Activated gamma-delta T cell treated with Interleukin-2 at 50 U/mL for 16 hours (primary cell): ENCODE measurements at places on chromosomes 1 and 21.

DNA sequence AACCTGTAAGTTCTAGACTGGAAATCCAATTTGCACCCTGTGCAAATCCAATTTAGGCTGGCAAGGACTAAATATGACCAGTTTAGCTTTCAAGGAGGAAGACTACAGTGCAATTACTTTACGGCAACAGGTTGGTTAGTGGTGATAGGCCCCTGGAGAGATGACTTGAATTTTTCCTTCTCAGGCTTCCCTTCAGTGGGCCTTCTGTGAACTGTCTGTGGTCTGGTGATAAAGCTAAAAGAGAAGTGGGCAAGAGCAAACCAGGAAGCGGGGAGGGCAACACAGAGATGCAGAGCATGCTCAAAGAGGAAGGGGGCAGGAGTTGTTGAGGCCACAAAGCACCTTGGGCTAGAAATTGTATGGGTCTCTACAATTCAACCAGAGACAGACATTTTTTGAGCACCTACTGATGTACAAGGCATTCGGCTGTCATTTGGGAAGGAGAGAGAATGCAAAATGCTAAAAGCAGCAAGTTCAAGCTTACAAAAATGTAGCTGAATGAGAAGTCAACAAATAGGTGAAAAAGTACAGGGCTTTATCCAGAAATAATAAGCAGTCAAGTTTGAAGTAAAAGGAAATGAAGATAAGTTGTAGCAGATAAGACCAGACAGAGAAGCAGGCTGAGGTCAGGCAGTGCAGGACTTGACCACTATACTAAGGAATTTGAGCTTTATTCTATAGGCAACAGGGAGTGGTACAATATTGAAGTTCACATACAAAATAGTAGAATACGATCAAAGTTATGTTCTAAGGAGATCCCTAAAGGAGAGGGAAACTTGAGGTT lies 23.9 kb downstream of the INPP5B start:
- DNase-seq: peak; percentile 41

DNA sequence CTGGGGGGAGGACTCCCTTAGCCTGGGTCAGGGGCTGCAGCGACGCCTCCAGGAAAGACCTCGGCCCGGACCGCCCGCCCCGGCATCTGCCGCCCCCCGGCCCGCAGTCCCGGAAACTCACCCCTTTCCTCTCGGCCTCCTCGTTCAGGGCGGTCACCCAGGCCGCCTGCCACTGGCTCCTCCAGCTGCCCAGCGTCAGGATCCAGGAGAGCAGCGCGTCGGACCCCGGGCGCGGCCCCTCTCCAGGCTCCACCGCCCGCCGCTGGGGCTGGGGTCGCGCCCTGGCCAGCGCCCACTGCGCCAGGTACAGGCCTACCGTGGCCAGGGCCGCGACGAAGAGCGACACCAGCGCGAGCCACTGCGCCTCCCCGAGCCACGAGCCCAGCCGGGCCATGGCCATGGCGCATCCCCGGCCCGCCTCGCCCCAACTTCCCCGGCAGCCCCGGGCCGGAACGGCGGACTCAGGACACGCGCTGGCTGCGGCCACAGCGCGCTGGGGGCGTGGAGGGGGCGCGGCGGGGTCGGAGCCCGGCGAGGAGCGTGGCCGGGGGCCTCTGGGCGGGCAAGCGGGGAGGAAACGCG lies 478 bp downstream of the C2CD2 start:
- DNase-seq: no peak

- no peak for DNase-seq
These were observed 41.1 kb upstream of the CSF3R start for GRCh38 chr1:36523850-36524249.

GRCh38 chr1:228655796-228656394 lies 79.4 kb upstream of the RHOU start:
- DNase-seq: no peak

DNA sequence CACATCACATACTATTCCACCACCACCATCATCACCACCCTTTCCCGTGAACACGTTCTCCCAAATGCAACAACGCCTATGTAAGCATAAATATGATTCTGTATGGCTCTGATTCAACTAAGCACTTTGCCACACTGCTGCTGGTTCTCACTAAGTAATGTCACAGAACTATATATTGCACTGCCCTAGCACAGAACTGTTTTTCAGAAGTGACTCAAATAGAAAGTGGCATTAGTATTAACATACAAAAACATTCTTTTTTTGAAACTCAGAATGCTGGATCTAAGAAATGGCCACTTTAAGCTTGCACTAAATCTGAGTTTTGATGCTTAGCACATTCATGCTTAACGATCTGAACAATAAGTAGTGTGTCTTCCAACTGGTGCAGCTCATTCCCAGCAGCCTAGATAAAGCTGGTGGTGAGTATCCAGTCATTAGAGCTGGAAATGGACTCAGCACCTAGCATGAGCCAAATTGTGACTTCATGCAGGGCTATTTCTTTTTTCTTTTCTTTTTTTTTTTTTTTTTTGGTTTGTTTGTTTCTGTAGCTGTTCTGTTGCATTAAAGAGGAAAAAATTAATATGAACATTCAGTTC lies 46.2 kb upstream of the ZC3H11B start:
- no peak for DNase-seq

DNA sequence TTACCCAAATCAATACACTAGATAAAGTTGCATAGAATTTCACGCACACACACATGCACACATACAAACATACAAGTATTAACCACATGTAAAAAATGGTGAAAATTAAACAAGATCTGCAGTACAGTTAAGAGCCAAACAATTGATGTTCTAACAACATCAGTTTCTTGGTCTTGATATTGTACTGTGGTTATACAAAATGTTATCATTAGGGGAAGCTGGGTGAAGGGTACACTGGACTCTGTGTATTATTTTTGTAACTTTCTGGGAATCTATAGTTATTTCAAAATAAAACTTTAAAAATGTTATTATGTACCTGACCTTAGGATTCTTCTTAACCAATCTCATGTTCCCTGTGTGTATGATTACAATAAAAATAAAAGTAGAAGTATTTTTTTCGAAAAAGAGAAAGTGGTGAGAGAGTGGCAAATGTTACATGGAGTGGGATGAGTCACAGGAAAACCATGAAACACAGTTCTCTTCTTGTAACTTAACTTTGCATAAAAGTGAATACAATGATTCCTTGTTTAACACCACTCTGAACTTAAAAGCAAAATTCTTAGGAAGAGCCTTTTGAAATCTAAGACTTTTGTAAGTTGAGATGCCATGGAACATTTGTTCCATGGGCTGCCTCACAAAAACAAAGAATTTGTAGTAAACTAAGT lies 101.6 kb upstream of the RUNX1 start:
- DNase-seq: no peak

GRCh38 chr1:42165511-42166210 lies 1.1 kb upstream of the GUCA2A start:
- DNase-seq: no peak

DNA sequence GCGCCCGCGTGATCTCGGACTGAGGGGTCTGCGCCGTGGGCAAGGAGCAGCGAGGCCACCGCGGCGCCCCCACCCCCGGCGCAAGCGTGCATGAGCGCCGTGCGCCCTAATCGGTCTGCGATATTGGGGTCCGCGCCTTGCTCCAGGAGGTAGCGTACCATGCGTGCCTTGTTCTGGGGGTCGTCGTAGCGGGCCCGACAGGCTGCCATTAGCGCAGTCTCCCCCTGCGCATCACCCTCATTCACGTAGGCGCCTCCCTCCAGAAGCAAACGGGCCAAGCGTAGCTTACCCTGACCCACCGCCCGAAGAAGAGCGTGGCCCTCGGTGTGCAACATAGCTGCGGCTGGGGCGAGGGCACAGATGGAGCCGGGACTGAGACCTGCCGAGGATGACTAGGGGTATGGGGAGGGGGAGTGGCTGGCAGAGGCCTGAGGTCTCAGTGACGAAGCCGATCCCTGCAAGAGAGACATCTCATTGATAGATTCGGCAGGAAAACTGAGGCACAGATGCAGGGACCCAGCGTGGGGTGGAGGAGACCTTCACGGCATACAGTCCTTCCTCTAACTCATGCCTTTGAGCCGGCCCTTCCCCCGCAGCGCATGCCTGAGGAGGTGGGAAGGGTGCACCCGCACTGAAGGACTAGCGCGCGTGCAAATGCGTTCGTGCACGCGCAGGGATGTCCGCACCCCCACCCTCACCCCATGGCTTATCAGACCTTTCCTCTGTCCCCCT lies 2.8 kb downstream of the ANKRD34A start:
- DNase-seq: no peak

DNA sequence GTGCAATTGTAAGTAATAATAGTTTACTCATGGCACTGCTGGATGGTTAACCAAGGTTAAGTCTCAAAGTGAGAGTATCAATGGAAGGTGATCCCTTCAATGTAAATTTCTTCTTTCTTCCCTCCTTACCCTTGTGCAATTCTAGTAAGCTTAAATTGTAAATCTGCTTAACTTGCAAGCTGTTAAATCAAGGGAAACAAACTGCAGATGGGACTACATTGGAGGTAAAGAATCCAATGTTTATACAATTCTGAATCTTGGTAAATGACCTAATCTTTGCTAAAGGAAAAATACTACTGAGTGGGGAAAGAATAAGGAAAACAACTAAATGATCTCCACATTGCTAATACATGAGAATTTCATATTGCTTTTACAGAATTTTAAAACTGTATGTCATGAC lies 6.7 kb upstream of the CD55 start:
- DNase-seq: no peak

GRCh38 chr1:15775706-15776105 lies 17.1 kb downstream of the FBLIM1 start:
- no peak for DNase-seq

- no peak for DNase-seq
These were observed 99.0 kb downstream of the ZZZ3 start for GRCh38 chr1:77583483-77583882.

GRCh38 chr1:152347116-152347728 lies 12.6 kb downstream of the FLG2 start:
- peak; percentile 41 for DNase-seq

GRCh38 chr1:31221072-31221471 lies 18.6 kb downstream of the NKAIN1 start:
- DNase-seq: no peak

DNA sequence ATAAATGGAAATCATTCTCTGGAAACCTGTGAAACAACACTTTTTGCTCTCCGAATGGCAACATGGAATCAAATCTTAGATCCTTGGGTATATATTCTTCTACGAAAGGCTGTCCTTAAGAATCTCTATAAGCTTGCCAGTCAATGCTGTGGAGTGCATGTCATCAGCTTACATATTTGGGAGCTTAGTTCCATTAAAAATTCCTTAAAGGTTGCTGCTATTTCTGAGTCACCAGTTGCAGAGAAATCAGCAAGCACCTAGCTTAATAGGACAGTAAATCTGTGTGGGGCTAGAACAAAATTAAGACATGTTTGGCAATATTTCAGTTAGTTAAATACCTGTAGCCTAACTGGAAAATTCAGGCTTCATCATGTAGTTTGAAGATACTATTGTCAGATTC lies 45.7 kb downstream of the PTGFR start:
- DNase-seq: no peak

DNA sequence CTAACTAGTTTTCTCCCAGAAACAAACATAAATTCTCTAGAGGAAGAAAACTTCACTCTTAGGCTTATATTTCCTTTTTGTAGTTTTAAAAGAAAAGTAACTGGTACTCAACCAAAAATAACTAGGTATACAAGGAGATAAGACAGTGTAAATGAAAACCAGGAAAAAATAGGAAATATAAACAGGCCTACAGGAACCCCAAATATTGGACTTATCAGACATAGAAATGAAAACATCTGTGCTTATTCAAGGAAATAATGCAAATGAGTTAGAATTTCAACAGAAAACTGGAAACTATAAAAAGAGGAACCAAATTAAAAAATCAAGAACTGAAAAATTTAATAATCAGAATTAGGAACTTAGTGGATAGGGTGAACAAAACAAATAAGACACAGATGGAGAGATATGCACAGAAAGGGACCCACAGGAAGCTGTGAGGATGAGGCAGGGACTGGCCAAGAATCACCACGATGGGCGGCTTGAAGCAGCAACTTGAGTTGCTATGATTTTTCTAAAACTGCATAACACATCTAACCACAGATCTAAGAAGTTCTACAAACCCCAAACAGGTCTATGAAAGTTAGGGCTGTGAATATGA lies 67.5 kb upstream of the ACTRT2 start:
- DNase-seq: no peak

DNA sequence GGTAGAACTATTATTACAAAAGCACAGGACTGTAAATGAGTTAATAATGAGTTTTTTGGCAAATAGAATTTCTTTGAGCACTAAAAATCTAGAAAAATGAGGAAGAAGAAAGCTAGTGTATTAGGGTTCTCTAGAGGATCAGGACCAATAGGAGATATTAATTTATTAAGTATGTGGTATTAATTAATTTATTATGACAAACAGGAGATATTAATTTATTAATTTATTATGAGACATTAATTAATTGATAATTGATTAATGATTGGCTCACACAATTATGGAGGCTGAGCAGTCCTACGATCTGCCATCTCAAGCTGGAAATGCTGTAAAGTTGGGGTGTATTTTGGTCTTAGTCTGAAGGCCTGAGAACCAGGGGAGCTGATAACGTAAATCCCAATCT lies 31.2 kb downstream of the PLA2G4A start:
- DNase-seq: no peak

DNA sequence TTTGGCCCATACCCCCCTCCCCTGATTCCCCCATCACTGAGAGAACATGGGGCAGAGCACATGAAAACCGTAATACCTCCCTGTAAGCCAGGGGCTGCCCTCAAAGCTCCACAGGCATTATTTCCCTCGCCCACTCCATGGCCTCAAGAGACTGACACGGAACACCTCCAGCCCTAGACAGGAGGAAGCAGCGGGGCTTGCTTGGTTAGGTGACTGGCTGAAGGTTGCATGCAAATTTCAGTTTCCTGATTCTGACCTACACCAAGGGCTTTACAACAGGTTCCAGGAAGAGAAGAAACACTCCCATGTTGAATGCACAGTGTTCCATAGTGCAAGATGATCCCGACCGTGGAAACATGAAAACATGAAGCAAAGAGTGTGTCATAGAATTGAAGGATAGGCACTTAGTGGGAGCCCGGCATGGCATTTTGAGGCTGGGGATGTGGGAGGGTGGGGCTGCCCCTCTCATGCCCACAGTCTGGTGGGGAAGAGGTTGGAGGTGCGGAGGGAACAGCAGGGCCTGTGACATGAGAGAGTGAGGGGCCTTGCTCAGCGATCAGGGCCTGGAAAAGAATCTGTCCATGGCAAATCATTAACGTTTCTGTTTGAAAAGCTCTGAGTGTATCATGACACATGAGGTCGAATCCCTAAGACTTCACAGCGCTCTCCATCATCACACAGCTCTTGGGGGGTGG lies 33.5 kb downstream of the GPR137B start:
- DNase-seq: no peak

DNA sequence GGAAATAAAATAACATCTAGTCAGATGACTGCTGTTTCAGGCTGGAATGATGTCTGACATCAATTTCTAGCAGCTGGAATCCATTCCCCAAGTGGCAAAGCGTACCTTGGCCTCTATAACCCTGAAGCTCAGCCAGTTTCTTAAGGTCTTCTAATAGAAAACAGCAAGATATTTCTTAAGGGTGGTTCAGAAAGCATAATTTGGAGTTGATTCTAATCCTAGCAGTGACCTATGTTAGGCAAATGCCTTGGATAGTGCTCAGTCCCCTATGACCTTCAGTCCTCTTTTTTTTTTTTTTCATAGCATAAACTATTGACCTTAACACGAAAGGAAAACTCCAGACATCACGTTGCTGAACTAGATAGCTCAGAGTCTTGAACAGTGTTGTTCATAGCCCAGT lies 56.5 kb downstream of the LAMC2 start:
- DNase-seq: no peak

- no peak for DNase-seq
These were observed 256.4 kb downstream of the KCNJ6 start for GRCh38 chr21:37659874-37660273.
